ENCODE measurements at places on chromosomes 6 and 20.
A peak's percentile ranks its signal among the peaks of the same experiment; 100 is the strongest.

- no peak for DNase-seq
Measured at GRCh38 chr6:106005013-106005412, 81.1 kb upstream of the PRDM1 start.

GRCh38 chr20:26276554-26277210 lies 580.0 kb upstream of the ZNF337 start:
- peak; percentile 7 for DNase-seq

- DNase-seq, result no peak
Measured at GRCh38 chr20:6384380-6384779, 261.6 kb upstream of the FERMT1 start.

DNA sequence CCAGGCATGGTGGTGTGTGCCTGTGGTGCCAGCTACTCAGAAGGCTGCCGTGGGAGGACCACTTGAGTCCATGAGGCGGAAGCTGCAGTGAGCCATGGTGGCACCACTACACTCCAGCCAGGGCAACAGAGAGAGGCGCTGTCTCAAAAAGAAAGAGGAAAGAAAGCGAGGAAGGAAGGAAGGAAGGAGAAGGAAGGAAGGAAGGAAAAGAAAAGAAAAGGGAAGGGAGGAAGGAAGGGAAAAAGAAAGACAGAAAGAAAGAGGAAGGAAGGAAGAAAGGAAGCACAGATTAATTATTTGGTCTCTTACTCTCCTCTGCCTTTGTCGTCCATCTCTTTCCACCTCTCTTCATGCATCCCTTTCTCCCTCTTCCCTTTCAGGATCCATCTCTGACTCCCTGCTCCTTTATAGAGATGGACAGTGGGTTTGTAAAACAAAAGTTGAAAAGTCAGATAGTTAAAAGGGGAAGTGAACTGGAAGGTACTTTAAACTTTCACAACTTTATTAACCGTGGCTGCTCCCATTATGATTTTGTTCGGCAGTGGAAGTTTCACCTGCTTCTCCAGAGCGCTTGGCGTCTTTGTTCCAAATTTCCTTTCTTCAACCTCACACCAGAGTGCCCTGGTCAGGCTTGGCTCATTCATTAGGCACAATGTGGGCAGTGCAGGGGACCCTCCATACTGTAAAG lies 1.5 kb downstream of the HLA-DQA1 start:
- no peak for DNase-seq
